ENCODE measurements at places on chromosomes 16 and 17.
A peak's percentile ranks its signal among the peaks of the same experiment; 100 is the strongest.

DNA sequence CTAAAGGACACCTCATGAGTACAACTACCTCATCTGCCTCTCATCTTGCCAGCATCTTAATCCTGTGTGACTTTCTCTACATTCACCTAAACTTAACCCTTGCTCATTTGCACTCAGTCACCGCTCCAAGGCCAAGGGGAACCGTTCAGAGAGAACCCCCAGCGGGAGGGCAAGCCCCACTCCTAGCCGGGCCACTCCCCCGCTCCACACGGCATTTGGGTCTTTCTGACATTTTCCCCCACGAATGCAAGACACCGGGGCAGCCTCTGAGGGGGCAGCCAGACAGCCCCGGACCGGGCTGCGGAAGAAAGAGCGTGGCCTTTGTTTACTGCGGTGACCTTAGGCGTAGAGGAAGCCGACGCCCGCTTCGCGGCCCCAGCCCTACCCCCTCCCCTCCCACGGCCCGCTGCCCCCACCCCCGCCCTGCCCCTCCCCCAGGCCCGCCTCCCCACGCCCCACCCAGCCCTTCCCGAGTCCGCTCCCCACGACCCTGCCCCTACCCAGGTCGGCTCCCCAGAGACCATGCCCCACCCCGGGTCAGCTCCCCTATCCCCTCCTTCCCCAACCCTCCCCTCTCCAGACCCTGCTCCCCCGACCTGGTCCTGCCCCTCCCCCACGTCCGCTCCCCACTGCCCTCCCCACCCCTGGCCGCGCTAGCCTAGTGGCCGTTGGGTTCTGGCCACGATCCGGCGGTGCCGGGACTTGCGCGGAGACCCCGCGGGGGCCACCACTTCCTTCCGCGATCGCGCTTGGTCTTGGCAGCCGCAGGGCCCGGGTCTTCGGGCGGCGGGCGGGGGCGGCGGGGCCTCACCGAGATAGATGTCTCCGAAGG lies 789 bp downstream of the CSNK1D start:
- peak; percentile 30 for DNase-seq

DNA sequence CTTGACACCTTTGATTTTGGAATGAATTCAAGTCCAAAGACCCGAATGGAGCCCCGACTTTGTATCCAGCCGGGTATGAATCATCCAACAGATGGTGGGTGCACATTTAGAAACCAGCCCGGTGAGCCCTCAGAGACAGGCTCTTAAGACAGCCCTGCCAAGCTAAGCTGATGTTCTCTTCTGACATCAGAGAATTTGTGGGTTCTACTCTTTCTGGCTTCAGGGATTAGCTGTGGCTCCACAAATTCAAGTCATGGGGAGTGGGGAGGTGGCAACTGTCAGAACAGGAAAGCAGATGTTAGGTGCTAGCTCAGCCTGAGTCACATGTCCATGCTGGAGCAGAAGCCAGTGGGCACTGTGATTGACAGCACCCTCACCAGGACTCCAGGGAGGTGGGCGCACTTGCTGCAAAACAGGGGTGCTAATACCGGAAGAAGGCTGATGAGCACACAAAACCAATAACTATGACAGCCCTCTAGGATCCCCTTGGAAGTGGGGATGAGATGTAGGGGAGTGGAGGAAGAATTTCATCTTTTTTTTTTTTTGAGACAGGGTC lies 31.4 kb upstream of the XYLT2 start:
- DNase-seq: no peak

- DNase-seq: no peak
These were observed 4.2 kb upstream of the CDH1 start for GRCh38 chr16:68732741-68733399.

DNA sequence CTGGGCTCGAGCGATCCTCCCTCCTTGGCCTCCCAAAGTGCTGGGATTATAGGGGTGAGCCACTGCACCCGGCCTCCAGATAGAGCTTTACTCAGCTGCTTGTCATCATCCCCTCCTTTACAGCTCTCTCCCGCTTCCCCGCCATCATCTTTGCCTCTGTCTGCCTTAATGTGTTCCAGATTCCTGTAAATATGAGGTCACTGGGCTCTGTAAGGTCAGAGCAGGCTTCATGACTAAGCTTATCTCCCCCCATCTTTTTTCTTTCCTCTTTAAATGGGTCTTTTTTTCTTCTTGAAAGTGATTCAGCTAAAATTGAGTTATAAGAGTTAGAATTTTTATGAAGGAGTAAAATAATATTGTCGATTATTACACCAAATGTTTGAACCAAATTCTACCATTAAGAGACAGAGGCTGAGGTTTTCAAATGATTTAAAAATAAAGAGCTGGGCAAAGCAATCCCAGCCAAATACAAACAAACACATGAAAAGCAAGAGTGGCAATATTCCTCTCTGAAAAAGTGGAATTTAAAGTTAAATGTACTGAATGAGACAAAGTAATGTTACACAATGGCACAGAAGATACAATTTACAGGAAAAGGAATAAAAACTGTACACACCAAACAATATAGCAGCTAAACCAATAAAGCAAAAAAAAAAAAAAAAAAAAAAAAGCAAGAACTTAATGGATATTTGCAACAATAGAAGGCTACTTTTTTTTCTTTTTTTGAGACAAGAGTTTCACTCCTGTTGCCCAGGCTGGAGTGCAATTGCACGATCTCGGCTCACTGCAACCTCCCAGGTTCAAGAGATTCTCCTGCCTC lies 62.1 kb downstream of the CRISPLD2 start:
- DNase-seq: no peak

DNA sequence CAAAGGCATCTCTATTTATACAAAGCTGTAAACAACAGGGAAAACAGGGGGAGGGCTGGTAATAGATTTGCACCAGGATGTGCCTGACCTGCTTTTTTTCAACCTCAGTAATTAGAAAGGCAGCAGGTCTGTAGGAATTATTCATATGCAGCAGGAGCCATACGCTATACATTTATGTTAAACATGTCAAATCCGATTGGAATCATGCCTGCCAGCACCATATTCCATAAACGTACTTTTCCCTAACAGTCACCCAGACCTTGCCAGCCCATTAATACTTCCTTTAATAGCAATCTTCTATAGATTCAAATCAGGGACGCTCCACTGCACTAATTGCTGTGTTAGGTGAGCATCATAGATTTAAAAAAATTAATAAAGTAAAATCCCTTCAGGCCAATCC lies 223.9 kb downstream of the ZFHX3 start:
- no peak for DNase-seq

DNA sequence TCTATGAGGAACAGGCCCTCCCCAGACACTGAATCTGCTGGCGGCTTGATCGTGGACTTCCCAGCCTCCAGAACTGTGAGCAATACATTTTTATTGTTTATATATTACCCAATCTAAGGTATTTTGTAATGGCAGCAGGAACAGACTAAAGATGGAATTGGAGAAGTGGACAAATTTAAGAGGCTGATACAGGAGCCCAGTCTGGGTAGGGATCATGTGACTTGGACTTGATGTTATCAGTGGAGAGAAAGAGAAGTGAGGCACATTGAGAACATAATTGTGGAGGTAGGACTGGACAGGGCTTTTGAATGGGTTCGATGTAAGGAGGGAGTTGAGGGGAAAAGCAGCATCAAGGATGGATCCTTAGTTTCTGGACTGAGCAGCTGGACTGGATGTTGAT lies 93.8 kb downstream of the USP31 start:
- DNase-seq: no peak

DNA sequence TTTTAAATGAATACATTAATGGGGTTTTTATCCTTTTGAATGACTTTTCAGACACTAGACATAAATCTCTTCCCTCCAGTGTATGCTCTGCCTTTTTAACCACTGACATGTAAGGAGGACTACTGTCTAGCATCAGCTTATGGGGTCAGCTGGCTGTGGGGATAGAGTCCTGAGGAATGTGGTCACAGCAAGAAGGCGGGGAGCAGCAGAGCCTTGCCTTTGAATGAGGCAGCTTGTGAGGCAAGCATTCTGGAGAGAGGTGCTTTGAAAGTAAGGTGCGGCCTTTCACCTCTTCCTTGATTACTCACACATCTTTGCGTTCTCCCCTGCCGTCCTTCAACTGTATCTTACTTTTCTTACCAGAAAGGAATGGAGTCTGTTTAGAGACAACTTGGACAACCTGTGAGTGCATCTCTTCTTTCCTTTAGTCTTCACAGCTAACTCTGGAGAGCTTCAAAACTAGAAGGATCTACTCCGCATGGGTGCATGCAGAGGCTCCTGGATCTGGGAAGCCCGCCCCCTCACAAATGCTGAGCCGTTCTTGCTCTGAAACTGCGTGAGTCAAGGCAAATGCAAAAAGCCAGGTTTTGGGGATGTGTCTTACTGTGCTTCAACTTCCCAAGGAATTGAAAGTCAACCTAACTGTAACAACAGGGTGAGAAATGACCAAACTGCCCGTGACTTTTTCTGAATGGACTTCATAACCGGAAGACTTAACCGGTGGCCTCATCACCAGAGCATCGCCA lies 49.9 kb downstream of the ADCY7 start:
- no peak for DNase-seq

- DNase-seq: peak; percentile 14
These were observed 86.4 kb downstream of the N4BP1 start for GRCh38 chr16:48523415-48524204.

All from Caco-2 (cell line).